ENCODE measurements at places on chromosomes 3 and 15.

DNA sequence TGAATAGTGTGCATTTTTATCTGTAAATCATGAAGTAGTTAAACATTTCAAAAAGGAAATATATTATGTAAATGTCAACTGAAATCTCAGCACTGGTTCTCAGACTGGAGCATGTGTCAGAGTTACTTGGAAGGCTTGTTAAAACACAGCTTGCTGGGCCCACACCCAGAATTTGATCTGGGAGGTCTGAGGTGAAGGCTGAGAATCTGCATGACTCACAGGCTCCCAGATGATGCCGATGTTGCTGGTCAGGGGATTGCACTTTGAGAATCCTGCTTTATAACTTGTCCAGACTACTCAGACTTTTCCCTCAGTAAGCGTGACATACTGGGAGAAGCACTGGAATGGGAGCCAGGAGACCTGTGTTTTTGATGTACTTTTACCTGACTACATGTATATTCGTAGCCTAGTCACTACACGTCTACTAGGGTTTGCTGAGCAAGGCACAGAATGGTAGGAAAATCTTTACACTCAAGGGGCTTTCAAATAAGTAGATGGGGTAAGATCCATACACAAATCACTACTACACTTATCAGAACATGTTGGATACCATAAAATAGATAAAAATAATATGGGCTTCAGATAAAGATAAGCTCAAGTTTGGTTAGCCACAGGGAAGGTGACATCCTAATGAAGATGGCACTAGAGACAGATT, 77.1 kb upstream of the MEX3B start:
- no peak for DNase-seq

GRCh38 chr3:151124476-151124875, 39.0 kb downstream of the MED12L start:
- no peak for DNase-seq

- no peak for DNase-seq
Measured at GRCh38 chr3:15479400-15480224, 41.9 kb downstream of the COLQ start.

- no peak for DNase-seq
Measured at GRCh38 chr3:120773932-120774331, 31.4 kb downstream of the GTF2E1 start.

DNA sequence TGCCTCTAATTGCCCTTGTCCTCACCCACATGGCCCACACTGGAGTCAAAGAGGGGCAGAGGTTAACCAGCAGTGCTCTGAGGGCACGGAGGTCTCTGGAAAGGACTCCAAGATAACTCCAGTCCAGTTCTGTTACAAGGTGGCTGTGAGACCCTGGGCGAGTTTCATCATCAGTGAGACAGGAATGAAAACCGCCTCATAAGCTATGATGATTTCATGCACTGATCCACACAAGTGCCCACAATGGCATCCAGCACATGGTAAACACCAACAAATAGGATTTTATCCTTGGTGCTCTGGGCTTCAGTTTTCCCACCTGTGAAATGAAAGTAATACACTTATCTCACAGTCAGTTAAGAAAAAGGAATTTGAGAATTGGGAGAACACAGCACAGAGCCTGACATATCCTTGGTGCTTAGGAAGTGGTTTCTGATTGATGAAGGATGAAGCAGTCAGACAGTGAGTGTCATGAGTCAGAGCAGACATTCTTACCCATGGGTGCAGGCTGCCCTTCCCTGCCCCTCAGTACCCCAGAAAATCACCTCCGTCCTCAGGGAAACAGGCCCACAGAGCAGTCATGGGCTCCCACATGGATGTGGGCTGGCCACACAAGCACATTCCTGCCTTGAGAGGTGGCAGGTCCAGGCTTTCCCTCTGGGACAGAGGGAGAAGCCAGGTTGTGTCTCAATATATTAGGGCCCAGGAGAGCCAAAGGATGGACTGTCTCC, 48.4 kb downstream of the DAPK2 start:
- DNase-seq = no peak

- no peak for DNase-seq
Measured at GRCh38 chr3:137165117-137165806, 207.5 kb downstream of the IL20RB start.

DNA sequence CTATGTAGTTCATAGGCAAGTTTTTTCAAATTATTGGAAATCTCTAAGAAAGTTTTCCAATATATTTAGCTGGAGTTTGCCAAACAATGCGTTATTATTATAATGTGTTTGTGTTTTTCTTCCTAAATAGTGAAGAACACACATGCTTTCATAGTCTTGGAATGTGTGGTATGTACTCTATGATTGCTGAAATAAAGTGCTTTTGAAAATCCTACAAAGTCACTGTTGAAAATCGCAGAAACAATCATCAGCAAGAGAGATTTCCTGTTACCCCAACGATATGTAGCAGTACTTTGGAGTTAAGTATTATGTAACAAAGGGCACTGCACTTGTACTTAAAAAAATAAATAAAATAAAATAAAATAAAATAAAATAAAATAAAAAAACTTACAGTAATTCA, 796.2 kb downstream of the NAALADL2 start:
- no peak for DNase-seq

DNA sequence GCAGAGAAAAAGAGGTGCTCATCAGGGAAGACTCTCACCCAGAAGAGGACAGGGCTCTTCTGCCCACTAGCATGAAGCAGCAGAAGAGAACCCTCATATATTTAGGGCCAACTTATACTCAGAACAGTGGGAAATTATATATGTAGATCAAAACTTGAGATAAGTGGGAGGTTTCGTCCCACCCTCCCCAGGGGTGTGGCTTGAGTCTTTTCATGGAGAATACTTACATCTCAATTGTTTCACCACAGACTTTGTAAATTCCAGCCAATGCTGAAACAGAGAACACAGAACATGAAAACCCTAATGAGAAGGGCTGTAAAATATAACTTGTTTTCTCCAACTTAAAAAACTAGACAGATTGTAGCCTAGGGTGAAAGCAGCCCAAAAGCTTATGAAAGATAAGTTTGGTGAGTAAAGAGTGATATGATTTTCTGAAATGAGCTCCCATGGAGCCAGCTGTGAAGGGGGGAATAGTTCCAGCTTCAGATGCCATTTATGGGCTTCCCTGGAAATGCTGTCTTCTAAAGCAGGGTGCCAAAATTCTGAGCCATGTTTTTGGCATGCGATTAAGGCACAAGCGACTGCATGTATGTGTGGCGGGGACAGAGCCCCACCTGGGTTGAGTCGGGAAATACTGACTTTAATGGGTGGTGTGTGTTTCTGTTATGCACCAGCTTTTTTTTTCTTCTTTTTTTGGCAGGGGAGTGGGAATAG, 92.9 kb downstream of the WDR76 start:
- DNase-seq = no peak

- no peak for DNase-seq
Measured at GRCh38 chr3:71191031-71191482, 392.5 kb downstream of the FOXP1 start.

DNA sequence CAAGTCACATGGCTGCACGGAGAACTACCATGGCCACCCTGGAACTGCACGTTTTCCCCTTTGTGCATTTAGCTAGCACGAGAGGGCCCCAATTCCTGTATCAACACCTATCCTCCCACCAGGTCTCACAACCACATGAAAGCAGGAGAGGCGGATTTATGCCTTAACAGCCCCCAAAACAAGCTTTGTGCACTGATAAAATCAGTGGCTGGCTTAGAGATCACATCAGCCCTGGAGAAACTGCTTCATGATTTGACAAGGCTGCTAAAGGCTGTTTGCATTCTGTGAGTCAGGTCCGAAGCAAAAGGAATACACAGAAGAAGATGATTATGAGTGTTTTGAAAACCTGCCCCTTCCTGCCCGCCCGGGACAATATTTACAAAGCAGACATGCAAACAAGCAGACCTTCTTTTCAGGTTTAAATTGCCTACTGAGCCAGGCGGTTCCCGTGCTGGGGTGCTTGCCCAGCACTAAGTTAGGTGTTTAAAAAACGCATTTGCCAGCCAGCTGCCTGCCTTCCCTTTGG, 25.9 kb downstream of the CEMIP start:
- DNase-seq = no peak

DNA sequence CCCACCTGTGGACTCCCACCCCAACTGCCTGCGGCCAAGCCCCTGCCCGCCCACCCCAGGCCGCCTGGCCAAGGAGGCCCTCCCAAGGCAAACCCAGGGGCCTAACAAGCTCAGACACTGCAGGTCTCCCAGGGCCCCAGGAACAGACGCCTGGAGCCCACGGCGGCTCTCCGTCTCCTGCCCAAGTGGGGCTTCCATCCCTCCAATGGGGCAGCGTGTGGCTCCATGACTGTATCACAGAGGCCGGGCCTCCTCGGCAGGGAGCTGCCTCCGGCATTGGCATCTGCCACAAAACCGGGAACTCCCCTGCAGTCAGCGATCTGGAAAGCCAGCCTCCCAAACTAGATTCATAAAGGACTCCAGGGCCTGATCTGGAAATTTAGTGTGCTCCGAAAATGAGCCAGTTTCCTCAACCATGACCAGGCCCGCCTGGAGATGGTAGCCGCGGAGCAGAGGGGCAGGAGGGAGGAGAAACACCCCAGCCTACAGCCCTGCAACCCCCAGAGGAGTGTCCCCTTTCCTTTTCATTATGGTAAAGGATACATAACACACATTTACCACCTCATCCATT, 148.3 kb upstream of the IQSEC1 start:
- DNase-seq = no peak

DNA sequence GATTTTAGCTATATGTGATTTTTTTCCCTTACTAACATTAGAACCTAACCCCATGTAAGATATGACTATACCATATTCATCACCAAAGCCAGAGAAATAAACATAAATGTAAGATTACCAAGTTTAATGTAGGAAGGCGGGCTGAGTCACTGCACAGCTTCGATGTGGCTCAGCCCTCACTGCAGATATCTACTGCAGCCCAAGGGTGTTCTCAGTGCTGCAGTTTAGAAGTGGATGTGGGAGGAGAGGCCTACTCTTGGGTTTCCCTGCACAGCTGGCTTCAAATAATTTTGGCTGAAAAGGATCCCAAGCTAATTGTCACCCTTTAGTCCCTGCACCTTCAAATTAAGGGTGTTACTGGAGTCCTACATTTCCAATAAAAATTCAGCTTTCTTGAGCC, 9.3 kb downstream of the ARPP19 start:
- no peak for DNase-seq

DNA sequence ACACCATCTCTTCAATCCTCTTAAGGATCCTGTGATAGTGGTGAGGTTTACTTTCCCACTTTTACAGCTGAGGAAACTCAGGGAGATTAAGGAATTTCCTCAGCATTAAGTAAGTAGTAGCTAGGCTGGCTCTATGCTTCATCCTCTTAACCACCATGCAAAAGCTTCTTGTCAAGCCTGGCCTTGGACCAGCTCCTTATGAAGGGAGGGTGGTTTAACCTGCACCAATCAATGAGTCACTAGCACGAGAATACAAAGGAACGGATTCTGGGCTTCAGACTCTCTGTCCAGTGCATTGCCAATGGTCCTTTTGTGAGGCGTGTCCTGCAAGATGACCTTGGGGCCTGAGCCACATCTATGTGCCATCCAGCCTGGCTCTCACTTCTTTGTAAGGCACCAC, 202.0 kb upstream of the CFAP20DC start:
- DNase-seq = no peak

DNA sequence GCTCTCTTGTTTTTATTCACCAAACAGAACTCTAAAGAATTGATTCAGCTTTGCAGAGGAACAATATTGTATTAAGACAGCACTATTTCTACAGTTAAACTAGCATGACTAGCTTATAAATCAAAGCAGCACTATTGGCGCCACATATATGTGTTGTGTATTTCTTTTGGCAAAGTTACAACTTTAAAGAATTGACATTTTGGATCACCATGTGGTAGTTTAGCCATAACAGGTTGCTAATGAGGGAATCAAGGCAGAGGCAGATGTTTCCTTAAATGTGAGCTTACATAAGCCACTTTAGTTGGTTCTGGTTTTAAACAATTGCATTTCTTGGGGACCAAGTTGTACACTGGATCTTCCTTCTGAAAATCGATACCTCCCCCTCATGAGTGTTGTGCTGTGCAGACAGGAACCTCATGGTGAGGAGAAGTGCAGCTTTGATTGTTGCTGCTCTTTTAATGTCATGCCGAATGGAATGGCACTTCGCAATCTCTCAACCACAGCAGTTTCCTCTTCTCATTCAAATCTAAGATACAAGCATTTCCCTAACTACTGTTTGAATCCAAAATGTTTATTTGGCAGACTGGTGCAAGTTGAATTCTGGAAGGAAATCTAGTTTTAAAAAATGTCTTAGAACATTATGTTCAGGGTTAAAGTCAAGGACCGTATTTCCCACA, 151.2 kb downstream of the MYRIP start:
- DNase-seq = no peak

DNA sequence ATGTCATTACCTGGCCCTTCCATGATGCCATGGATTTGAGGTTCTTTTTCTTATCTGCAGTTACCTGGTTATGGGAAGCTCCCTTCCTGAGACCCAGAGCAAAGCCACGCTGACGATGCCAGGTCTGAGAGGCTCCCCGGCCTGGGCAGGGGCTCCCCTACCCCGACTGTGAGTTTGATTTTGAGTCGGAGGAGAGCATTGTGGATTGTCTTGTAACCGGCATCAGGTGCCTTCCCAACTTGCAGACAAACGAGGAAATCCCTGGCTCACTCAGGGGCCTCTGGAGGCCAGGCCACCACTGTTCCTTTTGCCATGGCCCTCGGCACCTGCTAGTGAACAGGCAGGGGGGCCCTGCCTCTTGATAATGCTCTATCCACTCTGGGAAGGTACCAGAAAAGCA, 151.4 kb downstream of the ATP10A start:
- no peak for DNase-seq

DNA sequence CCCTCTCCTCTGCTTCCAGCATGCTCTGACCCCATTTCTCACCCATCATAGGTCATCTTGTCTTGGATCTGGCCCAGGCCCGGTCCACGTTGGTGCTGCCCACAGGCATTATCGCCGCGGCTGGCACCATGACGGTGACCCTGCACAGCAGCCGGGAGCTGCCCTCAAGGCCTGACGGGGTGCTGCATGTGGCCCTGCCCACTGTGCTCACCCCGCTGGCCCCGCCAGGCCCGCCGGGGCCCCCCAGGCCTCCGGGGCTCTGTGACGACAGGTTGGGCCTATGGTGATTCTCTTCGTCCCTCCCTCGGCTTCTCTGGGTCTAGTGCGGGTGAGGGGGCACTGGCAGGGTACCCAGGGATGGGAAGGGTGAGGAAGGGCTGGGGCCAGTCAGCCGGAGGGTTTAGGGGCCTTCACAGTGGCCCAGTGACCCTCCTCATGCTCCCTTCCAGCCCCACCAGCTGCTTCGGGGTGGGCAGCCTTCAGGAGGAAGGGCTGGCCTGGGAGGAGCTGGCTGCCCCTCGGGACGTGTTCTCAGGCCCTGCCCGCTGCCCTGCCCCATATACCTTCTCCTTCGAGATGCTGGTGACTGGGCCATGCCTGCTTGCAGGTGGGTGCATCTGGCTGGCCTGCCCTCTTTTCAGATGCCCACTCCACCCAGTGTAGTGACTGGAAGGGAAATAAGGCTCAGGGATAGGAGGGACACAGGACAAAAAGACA, 3.9 kb downstream of the VWA5B2 start:
- no peak for DNase-seq

- DNase-seq = no peak
Measured at GRCh38 chr3:133890972-133891644, 4.6 kb downstream of the RAB6B start.
